ENCODE measurements at places on chromosomes 2 and 18.

DNA sequence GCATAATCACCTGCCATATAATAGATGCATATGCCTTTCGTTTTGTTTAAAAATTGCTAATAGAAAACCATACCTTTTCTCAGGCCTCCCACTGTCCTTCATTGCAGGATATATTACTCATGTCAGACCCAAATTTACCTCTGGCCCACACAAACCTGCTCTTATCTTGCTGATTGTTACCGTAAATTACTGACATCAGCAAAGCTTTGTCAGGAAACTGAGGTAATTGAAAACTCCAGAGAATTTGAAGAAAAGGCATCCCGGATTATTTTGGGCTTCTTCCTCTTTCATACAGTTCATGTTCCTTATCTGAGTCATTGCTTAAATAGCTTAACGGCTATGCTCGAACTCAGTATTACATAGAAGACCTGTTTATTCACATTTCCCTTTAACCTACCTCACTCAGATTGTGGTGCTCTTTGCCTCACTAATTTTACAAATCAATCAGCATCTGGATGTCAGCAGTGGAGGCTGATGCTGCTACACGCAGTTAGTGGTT is 145.7 kb downstream of the ZEB2 start:
- peak; percentile 51 for DNase-seq

- DNase-seq, result no peak
Measured at GRCh38 chr18:68431111-68431921, 283.6 kb downstream of the TMX3 start.

DNA sequence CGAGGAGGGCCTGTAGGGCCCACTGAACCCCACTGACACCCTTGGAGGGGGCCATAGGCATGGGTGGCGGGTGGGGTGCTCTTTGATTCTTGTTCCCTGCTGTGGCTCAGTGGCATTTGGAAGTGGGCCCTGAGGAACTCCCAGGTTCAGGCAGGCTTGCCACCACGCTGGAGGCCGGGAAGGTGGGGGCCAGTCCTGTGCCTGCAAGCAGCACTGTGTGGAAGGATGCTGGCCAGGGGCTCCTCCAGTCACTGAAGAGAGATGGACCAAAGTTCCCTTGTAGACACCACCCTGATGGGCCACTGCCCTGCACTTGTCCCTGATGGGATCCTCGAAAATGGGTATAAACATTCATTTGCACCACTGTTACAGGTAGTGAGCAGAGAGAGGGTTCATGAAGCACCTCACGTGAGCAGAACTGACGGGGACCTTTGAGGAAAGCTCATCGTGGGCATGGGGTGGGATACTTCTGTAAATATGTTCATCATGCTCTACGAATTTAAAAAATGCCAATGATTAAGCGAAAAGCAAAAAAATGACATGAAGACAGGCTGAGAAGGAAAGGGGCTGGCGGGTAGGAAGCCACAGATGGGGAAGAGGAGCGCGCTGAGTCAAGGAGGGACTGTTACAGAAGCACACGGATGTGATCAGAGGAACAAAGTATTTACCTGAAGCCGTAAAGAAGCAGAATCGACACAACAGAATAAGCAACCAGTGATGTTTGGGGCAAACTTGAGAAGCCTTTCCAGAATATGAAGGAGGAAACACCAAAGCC is 45.2 kb upstream of the ASB1 start:
- DNase-seq, result no peak

DNA sequence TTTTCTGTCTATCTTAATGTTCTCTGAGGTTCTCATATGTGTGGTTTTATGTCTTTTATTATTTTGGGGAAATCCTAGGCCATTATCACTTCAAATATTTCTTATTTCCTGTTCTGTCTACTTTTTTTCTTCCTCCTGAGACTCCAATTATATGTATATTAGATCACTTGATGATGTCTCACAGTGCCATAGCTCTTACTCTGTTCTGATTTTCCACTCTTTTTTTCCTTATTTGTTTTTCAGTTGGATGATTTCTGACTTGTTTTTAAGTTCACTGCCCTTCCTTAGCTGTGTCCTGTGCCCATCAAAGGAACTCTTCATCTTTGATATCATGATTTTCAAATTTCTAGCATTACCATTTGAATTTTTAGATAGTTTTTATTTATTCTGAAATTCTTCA is 24.1 kb downstream of the FAM228B start:
- DNase-seq, result no peak

- no peak for DNase-seq
Measured at GRCh38 chr2:10514743-10515142, 66.6 kb upstream of the ODC1 start.

DNA sequence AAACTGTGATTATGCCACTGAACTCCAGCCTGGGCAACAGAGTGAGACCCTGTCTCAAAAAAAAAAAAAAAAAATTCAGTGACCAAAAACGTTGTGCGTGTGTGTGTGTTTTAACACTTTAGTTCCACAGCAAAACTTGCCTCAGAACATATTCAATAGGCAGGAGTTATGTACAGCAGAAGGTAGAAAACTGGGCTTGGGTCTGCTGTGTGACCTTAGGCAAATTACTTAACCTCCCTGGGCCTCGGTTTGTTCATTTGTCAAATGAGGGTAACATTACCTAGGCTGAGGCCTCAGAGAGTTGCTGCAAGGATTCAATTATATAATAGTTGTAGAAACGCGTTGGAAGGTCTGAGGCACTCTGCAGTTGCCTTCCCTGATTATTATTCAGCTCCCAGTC is 10.3 kb upstream of the SCG2 start:
- DNase-seq, result no peak

GRCh38 chr2:105438104-105438929 is 39.5 kb upstream of the FHL2 start:
- no peak for DNase-seq

GRCh38 chr2:54122171-54122935 is 6.9 kb downstream of the ACYP2 start:
- DNase-seq, result no peak

DNA sequence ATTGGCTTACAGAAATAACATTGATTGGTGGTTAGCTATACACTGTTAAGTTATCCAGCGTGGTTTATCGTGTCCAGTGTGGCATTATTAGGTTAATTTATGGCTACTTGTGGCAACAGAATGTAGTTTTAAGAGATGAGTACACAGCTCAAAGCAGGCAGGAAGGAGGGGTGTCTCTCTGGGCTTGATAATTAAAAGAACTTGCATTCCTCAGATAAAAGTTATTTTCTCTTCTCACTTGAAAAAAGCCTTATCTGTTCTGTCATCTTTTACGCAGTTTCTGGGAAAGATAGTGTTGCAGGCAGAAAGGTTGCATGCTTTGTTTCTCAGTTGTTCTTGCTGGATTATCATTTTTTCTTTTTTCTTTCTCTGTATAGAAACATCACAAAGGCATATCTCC is 154.4 kb upstream of the COL3A1 start:
- DNase-seq, result no peak
